ENCODE measurements at places on chromosomes 1 and 21.

GRCh38 chr1:5826601-5827000 lies 165.6 kb downstream of the NPHP4 start:
- DNase-seq = no peak

- no peak for DNase-seq
Observed at GRCh38 chr21:45014747-45015468, 59.5 kb upstream of the ADARB1 start.

DNA sequence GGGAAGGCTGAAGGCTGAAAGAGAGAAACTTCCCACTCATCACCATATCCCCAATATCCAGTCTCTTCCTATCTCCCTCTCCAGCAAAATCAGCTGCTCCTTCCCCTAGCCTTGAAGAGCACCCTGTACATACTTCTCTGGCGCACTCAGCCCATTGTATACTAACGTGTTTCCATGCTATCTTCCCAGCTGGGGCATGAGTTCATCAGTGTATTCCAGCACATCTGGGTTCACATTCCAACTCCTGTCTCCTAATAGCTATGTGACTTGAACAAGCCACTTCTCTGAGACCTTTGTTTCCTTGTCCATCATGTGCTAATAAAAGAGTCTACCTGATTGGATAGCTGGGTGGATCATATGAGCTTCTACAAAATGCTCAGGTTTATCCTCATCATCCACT lies 51.1 kb upstream of the OLIG2 start:
- no peak for DNase-seq

DNA sequence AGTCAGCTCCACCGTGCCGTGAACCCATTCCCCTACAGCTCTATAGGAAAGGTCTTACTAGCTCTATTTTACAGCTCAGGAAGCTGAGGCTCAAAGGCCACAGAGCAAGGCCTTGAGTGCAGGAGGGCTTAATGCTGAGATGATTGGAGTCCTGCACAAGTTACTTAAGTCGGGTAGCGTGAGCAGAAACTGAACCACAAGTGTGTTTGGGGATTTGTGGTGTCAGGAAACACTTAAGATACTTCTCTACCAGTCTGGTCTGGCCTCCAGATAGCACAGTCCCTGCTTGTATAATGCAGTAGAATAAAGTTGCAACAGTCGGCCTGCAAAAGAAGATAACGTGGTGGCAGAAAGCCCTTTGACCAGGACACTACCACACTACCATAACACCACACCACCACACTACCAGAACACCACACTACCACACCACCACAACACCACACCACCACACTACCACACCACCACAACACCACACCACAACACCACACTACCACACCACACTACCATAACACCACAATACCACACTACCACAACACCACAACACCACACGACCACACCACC lies 118.1 kb downstream of the SPSB1 start:
- no peak for DNase-seq

DNA sequence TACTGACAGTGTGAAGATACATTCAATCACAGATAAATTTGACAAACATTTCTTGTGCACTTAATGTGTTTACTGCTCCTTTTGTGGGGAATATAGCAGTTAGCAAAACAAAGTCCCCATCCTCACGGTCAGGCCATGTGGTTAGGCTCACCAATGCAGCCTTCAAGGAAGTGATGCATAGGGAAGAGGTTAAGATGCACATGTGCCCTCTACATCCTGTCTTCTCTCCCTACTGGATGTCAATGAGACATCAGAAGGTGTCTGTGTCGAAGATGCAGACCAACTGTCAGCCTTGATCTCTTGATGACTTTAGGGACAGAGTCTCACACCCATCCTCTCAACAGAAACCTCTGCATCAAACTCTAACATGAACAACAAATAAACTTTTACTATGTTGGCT lies 78.7 kb downstream of the FH start:
- no peak for DNase-seq

GRCh38 chr1:202283379-202283844 lies 58.3 kb downstream of the UBE2T start:
- no peak for DNase-seq

- no peak for DNase-seq
Observed at GRCh38 chr1:220769205-220769604, 17.5 kb upstream of the MTARC1 start.

- DNase-seq = no peak
Observed at GRCh38 chr1:198535631-198536030, 4.8 kb downstream of the ATP6V1G3 start.

DNA sequence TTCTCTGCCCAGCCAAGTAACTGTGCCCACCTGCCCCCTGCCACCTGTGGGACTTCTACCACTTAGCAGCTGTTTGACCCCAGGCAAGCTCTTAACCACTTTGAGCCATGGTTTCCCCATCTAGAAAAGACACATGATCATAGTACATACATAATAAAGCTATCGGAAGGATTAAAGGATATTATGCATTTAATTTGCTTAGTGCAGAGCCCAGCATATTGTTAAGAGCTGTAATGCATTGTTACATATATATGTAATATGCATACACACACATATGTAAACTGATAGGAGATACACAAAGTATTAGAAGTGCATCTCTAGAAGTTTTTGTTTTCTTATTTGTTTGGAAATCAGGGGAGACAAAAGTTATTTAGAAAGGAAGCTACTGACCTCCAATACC lies 83.5 kb upstream of the ZBTB40 start:
- DNase-seq = no peak

- no peak for DNase-seq
Observed at GRCh38 chr1:247104965-247105364, 809 bp upstream of the ZNF669 start.

DNA sequence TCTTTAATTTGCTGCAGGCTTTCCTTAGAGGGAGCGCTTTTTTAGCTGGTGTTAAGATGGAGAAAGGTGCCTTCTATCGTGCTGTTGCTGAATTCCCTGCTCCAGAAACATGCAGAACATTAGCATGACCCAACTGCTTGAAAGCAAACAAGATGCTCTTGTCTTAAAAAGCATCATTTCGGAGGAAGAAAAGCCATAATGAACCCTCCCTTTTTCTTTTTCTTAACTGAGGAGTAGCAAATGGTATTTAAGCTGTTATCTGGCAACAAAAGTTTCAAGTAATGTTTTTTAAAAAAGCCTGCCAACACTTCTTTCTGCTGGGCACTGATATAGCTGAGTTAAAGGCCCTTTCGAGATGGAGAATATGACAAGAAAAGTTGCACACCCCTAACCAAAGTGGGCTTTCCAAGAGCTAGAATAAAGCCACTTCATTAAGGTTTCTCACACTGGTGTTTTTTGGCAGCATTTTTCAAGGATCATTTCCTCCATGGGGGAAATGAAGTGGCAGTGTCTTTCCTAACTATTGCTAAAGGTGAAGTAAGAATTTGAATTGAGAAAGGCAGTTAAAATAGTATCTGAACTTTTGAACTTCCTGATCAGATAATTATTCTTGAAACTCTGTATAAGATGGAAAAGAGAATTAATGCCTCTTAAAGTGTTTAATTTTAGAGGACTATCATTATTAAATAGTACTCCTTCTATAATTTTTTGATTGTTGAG lies 38.8 kb downstream of the ST6GALNAC5 start:
- no peak for DNase-seq

GRCh38 chr1:246459221-246459620 lies 47.9 kb downstream of the SMYD3 start:
- DNase-seq = no peak

GRCh38 chr1:68010090-68010489 lies 40.3 kb downstream of the DIRAS3 start:
- no peak for DNase-seq

- no peak for DNase-seq
Observed at GRCh38 chr1:183106746-183107145, 79.3 kb upstream of the LAMC2 start.

- no peak for DNase-seq
Observed at GRCh38 chr1:212638492-212639151, 30.1 kb downstream of the ATF3 start.

DNA sequence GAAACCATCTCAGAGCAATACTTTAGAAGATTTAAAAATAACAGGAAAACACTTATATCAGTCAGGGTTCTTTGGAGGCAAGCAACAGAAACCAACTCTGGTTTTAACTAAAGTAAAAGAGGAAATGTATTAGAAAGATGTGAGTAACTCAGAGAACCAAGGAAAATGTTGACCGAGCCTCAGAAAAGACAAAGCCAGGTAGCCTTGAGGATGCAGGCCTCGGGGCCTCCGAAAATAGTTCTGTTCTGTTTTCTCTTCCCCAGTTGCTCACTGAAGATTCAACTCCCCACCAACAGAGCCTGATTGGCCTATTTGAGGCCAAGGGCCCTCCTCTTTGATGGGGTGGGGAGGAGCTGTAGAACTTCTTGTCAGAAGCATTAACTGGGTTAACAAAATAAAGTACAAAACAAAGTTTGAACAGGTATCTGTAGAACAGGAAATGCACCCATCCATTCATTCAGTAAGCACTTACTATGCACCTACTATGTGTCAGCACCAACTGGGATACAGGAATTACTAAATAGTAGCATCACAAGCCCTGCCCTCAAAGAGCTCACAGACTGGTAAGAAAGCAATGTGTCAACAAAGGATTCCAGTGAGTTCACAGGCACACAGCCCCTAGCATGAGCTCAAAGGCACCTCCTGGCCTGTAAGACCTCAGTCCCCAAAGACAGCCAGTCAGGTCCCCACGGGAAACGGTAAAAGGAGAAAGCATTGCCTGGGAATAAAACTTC lies 12.6 kb downstream of the SLAMF8 start:
- no peak for DNase-seq

- DNase-seq = no peak
Observed at GRCh38 chr1:38003261-38004250, 1.8 kb downstream of the FHL3 start.

DNA sequence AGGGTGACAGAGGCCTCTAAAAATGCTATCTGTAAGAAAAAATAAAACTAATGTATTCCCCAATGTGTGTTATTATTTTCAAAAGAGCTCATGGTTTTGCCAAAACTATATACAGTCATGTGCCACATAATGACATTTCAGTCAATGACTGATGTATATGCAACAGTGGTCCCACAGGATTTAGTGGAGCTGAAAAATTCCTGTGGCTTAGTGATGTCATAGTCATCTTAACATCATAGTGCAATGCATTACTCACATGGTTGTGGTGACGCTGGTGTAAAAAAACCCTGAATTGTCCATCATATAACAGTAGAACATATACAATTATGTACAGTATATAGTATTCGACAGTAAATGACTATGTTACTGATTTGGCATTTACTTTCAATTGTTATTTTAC lies 172.4 kb downstream of the CACNA1E start:
- DNase-seq = no peak

- no peak for DNase-seq
Observed at GRCh38 chr1:158098256-158098655, 82.4 kb upstream of the CD1D start.

GRCh38 chr1:147603986-147604385 lies 62.7 kb downstream of the BCL9 start:
- no peak for DNase-seq

- no peak for DNase-seq
Observed at GRCh38 chr21:32590130-32590529, 4.8 kb upstream of the TCP10L start.

GRCh38 chr1:243719476-243719875 lies 130.6 kb downstream of the AKT3 start:
- DNase-seq = no peak

DNA sequence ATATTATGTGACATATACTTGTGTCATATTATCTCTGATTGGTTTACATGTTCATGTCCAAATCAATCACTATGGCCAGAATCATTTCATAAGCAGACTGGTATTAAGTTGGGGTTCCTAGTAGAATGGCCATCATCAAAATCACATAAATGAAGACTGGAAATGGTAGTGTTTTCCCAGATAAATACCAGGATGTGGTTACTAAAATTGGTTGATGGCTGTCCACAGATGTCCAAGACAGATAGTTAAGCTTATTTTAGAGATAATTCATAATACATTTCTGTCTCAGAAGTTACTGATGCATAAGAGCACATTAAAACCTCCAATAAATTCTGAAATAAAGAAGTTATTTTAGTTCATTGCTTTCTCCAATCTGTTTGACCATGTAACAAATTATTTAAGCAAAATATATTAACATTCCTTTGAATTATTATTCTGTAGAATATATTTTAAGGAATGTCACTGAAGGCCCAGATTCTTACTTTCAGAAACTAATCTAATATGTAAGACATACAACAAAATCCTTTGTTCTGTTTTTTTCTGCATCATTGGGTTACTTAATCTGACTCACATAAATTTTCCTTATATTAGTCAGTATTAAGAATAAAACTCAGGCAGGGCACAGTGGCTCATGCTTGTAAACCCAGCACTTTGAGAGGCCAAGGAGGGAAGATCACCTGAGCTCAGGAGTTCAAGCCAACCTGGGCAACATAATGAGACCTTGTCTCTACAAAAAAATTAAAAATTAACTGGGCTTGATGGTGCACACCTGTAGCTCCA lies 483.9 kb downstream of the PTPRC start:
- DNase-seq = no peak

DNA sequence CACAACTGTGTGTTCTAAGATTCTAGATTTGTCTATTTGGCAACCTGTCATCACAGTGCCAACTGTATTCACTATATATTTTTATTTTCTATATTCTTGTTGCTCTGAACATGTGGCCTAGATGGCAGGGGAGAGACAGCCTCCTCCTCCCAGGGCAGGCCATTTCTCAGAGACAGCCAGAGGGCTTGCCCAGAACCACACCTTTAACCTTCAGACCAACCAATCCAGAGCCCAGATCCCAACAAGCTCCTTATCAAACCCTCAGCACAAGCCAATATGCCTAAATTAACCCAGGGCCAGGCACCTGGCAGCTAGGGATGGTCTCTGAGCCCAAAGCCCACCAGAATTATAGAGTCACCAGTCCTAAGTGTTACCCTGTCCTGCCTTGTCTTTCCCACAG lies 19.3 kb downstream of the TRIM11 start:
- no peak for DNase-seq

GRCh38 chr21:29334717-29335428 lies 36.2 kb downstream of the BACH1 start:
- no peak for DNase-seq

GRCh38 chr1:165389609-165390008 lies 33.1 kb upstream of the LMX1A start:
- no peak for DNase-seq

- DNase-seq = peak; percentile 40
Observed at GRCh38 chr1:147627435-147628110, 42.8 kb downstream of the ACP6 start.

DNA sequence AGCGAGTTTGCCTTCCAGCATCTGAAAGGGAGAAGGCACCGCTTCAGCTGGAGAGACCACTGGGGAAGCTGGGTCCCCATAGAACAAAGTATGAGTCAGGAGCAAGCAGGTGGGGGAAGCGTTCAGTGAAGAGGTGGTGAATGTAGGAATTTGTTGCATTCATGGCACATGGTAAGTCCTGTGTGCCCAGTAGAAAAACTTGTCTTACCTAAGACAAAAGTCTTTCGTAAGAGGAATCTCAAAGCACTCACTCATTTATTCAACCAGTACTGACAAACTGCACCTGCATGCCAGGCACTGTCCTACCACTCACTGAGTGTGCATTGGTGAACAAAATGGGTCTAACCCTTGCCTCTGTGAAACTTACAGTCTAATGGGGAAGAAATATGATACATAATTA lies 9.2 kb upstream of the ERRFI1 start:
- no peak for DNase-seq

Data from activated CD8-positive, alpha-beta memory T cell treated with anti-CD3 and anti-CD28 coated beads for 1 hour (primary cell).